ENCODE measurements at places on chromosomes 3 and 15. TPM values are rescaled to one million over a fixed set of nuclear protein-coding genes. Genes with fewer than 3 reads are reported as not detected.

Gene CLSTN2
- 0.25 TPM for polyA plus RNA-seq

Gene STRC
- polyA plus RNA-seq, result 1.2 TPM

Gene FANCD2
- polyA plus RNA-seq, result not detected

Gene UTS2B
- polyA plus RNA-seq, result 0.15 TPM

Gene FETUB
- polyA plus RNA-seq, result not detected

Gene RTP1
- not detected for polyA plus RNA-seq

Gene SERPINI2
- polyA plus RNA-seq, result not detected

Gene IL5RA
- not detected for polyA plus RNA-seq

Gene TRIM42
- polyA plus RNA-seq, result not detected
